NCI-H2227 treated with DMSO at 0.1 percent for 48 hours (cell line): ENCODE measurements at places on chromosomes 4 and X.

DNA sequence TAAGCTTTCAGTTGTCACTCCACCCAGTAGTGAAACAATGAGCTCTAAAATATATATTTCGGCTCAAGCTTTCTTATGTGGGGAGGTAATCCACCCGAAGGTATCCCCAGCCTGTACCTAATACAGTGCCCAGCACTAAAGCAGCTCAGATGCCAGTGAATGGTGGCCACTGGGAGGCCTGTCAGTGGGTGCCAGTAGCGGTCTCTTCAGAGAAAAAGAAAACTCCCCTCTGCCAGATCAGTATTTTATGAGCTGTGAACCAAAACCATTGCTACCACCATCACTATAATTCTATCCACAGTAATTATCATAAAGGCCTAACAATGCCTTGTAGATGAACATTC lies 835 bp upstream of the NFKB1 start:
- DNase-seq: no peak

DNA sequence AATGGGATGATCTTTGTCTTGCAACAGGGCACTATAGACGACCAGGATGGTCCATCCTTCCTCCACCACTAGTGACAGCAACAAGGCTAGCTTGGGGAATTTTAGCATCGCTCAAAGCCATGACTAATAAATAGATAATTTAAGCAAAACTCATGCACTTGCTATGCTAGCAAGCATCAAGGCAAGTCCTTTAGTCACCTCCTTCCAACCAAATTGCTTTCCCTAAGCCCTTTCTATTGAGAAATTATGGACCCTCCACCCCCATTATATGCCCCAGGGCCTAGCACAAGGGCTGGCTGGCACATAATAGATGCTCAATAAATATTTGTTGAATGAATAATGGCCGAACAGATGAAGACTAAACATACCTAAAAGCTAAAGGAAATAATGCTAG lies 28.6 kb downstream of the SLC16A2 start:
- no peak for DNase-seq

- no peak for DNase-seq
Observed at GRCh38 chrX:22135171-22135711, 103.1 kb downstream of the PHEX start.

DNA sequence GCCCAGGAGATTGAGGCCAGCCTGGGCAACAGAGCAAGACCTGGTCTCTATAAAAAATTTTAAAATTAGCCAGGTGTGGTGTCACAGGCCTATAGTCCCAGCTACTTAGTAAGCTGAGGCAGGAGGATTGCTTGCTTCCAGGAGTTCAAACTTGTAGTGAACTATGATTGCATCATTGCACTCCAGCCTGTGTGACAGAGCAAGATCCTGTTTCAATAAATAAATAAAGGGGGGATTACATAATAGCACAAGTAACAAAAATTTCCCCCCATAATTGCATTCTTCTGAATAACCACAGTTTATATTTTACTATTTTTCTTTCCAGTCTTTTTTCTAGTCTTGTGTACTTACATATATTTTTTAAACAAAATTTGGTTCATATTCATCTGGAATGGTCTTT lies 135.6 kb downstream of the CHIC2 start:
- no peak for DNase-seq

DNA sequence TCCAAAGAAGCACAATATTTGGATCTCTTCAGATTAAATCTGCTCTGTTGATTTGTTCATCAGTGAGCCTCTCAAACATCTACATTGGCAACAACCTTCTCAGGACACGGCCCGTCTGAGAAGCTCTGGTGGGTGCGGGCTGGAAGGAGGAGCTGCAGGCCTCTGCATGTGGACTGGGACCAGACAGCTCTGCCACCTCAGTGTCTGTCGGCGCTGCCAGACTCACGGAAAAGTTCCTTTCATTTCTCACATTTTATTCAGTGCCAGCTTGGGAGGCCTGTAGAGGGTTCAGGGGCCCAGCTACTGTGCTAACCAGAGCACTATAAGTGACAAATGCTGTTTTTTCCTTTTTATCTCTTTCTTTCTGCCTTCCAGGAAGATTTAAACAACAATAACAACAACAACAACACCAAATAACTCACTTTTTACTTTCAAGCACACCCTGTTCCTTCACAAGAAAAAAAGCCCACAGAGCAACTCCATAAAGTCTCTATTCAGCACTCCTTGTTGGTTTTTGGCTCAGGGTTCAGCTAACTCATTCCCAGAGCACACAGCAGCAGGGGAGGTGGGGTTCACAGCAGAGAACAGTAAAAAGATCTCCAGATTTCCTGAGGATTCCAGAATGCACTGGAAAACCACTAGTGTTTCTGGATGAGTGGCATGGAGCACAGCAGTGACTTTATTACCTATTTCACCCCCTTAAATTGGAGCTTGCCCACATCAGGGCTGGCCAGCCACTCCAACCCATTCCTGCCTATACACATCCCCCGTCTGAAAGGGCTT lies 23.2 kb upstream of the HOPX start:
- no peak for DNase-seq

- DNase-seq: no peak
Observed at GRCh38 chr4:84967243-84967690, 777 bp upstream of the WDFY3 start.

- DNase-seq: no peak
Observed at GRCh38 chrX:45006002-45006800, 133.2 kb downstream of the KDM6A start.
